ENCODE measurements at places on chromosomes 6 and 20. TPM values are rescaled to one million over a fixed set of nuclear protein-coding genes. Genes with fewer than 3 reads are reported as not detected.

The PPP1R3G gene
- 2.8 TPM for total RNA-seq

The SGK2 gene
- 56.8 TPM for total RNA-seq

The SYCP2 gene
- 9.5 TPM for total RNA-seq

DNA sequence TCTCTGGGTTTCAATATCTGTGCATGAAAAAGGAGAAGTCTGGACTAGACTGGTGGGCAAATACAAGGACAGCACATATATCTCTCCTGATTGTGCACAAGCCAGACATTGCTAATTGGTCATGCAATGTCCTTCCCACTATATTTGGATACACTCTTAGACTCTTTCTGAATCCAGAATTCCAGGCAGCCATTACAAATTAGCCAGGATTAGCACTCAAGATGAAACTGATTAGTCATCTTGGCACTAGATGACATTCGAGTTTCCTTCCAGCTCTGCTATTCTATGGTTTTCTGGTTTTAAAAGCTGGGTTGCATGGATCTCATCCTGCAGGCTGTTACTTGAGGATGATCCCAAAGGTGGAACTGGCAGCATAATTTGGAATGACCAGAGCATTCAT lies 73.2 kb downstream of the SCP2D1 start:
- no peak for DNase-seq

GRCh38 chr6:36784376-36784636 lies 54.9 kb downstream of the CPNE5 start:
- no peak for DNase-seq

GRCh38 chr6:4883298-4883697 lies 107.1 kb downstream of the CDYL start:
- no peak for DNase-seq

GRCh38 chr20:12798286-12798685 lies 210.5 kb upstream of the SPTLC3 start:
- DNase-seq, result no peak

DNA sequence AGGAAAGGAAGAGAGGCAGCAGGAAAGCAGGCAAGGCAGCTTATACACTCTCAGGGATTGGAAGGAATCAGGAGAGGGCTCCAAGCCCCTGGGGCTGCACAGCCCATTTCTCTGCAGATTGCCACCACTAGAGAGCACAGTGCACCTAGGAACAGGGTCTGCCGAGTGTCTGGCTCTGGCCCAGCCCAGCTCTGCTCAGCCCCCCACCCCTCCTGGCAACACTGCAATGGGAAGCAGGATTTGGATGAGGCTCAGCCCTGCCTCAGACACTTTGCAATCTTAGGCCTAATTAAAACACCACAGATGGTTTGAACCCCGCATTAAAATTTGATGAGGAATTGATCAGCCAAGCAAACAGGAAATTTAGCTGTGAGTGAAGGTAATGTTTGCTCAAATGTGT lies 252.7 kb downstream of the DHX35 start:
- DNase-seq, result no peak

DNA sequence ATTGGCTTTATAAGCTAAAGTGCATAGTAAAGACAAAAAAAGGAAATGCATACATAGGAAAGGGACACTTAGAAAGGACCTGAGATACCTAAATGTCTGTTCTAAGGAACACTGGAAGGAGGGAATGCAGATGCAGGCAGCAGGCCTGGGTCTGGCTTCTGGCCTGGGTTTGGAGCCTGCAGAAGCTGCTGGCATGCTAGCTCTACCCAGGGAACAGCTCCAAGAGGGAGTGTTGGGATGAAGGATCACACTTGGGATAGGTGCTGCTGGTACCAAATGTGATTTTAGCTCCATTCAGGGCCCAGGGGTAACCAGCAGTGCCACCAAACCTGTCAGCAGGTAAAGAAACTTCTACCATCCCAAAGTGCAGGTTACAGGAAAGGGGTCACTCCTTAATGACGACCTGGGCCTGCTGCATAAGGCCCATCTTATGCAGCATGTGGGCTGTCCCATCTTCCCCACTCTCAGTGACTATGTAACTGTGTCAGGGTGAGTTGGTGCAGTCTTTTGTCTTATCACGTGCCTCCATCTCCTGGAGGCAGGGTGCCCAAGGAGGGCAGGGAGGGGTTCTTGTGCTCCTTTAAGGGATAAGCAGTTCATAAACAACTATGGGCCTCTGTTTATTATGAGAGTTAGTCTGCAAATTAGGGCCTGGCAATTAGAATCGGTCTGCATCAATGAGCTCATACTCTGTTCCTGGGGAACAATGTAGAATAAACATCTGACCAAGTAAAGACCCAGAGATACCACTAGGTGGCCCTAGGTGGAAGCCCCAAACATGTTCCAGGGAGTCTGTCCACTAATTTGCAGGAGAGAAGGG lies 26.9 kb downstream of the DDX27 start:
- DNase-seq, result no peak

GRCh38 chr20:13507646-13508045 lies 131.1 kb downstream of the TASP1 start:
- DNase-seq, result no peak

Measured in mucosa of gallbladder (tissue), 1 donor.